ENCODE measurements at places on chromosomes 7 and 10.

GRCh38 chr10:34916314-34916713, 101.2 kb upstream of the PARD3 start:
- DNase-seq = peak; percentile 60

DNA sequence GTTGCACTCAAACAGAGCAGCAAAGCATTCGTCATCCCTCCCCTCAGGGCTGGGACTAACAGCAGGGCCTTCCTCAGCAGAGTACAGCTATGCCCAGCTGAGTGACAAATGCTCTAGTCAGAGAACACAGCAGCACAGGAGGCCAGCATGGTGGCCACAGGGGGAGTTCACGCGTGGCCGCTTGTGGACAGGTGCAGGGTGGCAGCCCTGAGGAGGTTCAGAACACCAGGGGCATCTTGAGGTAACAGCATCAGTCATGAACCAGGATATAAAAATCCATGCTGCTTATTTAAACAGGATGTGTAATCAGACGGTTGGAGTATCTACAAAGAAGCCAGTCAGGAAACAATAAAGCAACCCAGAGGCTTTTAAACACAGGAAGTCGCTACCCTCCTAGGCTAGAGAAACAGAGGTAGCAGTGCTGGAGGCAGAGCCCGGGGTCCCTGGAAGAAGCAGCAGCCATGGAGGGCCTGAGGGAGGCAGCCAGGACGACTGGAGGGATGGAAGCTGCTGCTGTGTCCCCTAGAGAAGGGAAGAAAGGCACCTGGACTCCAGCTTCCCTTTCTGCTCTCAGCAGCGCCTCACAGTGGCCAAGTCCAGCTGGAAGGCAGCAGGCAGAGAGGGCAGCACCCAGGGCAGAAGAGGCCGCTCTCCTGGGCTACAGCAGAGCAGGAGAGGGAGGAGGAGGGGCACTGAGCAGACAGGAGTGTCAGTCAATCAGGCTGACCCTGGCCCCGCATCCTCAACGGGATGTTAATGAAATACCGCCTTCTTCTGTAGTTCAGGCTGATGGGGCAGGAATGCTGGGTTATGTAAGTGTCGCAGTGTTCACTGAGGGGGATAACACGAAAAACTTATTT, 70.8 kb upstream of the UCN3 start:
- DNase-seq = peak; percentile 16

GRCh38 chr7:94104301-94104700, 100.1 kb upstream of the BET1 start:
- DNase-seq = no peak

DNA sequence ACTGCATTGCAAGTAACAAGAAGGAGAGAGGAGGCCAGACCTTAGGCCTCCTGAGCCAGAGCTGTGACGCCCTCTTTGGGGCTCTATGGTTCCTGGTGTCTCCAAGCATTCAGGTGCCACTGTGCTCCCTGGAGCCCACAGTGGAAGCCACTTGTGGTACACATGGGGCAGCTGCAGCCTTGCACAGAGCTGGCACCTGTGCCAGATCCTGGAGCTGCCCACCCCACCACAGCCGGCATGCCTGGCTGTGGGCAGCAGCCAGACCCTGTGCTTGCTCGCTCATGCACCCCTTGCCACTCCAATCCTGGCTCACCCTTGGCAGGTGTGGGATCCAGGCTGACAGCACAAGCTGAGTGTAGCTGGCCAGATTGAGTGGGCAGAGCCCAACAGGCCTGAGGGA, 173.8 kb upstream of the SMIM30 start:
- no peak for DNase-seq

DNA sequence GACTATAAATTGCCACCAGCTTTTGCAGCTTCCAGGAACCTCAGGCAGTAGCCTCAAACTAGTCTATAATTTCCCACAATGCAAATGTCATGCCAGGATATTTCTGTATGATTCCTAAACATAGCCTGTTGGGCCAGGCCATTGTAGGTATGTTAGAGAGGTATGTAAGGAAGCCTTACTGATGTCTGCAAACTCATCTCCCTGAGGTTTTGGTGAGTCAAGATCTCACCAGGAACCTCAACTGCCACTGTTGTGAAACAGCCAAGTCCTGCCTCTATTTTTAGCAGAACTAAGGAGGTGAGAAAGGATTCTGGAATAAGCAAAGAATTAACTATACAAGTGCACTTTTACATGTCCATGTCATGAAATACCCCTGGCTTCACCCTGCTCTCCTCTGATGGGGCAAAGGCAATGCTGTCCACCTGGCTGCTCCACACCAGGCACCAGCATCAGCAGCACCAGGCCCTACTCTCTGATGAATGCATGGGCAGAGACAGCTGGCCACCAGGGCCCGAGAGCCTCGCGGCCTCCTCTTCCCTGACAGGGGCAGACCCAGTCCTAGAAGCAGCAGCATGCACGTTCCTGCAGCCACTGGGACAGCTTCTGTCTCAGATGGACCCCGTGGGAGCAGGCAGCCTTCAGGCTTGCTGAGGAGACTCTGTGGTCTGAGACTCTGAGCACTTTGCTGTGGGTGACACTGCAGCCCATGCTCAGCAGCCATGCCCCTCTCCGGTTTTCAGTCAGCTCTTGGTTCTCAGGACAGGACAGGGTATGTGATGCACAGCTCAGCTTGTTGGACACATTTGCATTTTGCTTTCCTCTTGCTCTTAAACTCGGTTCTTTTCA, 147.3 kb downstream of the ZMYND11 start:
- no peak for DNase-seq

GRCh38 chr10:130358981-130359650, 222.9 kb downstream of the GLRX3 start:
- DNase-seq = peak; percentile 44

- DNase-seq = no peak
These were observed 37.0 kb upstream of the GOT1 start for GRCh38 chr10:99467236-99467999.

GRCh38 chr10:42980553-42981357, 96.1 kb upstream of the RET start:
- DNase-seq = no peak

- DNase-seq = no peak
These were observed 56.8 kb downstream of the JAZF1 start for GRCh38 chr7:28123752-28124151.

DNA sequence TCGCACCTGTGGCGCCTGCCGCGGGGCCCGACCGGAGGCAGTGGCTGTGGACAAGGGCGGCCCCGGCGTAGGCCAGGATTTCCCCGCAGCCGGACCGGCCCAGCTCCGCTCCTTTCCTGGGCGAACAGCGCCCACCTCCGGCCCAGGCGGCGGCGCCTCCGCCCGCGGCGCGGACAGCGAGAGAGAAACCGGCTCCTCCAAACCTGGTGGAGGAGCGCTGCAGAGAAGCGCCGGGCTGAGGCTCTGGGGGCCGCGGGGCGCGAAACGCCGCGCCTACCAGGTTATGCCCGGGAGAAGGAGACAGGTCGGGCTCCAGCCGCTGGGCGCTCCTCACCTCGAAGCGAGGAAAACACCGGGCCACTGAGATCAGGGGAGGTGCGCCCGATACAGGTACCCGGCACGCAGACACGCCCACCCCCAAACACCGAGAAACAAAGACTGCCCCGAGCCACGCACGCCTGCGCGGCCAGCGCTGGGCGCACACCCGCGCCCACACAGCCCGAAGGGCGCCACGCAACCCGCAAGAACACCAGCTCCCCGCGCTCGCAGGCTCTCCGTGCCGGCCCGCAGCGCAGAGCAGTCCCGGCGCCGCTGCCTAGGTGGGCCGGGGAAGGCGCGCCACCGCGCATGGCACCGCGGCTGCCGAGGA, 3.3 kb downstream of the GRID1 start:
- DNase-seq = no peak

All from urothelium cell line (cell line).